ENCODE measurements at places on chromosomes 1 and 21.
A peak's percentile ranks its signal among the peaks of the same experiment; 100 is the strongest.

DNA sequence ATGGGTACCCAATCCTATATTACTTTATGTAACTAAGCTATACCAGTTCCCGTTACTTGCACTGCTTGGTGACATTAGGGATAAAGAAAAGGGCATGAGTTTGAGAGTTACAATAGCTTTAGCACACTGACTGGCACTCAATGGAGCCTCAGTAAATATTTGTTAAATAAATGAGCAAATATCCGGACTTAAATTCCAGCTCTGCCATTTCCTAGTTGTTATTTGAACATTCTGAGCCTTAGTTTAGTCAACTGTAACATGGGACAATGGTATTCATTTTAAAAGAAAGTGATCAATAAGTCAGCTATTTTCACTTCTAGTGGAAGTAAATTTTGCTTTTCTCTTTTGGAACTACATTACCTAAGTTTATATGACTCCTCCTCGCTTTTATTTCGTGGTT is 198.7 kb downstream of the ZC3H11B start:
- DNase-seq = no peak

DNA sequence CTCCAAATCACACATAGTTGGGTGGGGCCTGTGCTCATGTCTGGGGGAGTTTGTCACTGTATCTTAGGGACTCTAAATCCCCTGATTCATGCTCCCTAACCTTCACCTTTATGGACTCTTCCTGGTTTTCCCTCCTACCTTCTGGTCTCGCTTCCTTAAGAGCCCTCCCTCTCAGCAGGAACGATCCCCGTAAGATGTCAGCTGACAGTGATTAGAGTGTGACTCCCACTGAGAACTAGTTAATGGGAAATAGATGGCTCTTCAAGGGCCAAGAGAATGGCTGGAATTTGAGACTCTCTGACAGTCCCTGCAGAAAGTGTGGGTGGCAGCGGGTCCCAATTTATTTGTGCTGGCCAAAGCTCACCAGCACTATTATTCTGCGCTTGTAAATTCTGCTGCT is 22.0 kb downstream of the LYPD8 start:
- DNase-seq = no peak

DNA sequence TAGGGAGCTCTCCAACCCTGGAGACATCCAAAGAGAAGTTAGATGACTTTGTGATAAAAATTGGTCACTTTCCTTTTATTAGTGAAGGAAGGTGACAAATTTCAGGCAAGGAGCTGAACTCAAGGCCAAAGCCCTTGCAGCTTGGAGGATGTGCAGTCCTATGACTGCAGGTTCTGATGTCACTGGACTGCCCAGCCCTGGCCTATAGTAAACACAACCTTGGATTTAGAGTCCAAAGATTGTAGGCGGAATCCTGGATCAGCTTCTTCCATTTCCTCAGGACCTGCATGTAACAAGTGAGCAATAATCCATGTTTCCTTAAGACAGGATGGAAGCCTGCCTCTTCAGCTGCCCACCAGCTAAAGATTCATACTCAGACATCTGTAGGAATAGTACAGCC is 169.3 kb upstream of the ZC3H12A start:
- no peak for DNase-seq

- no peak for DNase-seq
Observed at GRCh38 chr1:78547081-78547480, 56.3 kb downstream of the PTGFR start.

GRCh38 chr1:93399781-93400180 is 48.1 kb upstream of the FNBP1L start:
- no peak for DNase-seq

DNA sequence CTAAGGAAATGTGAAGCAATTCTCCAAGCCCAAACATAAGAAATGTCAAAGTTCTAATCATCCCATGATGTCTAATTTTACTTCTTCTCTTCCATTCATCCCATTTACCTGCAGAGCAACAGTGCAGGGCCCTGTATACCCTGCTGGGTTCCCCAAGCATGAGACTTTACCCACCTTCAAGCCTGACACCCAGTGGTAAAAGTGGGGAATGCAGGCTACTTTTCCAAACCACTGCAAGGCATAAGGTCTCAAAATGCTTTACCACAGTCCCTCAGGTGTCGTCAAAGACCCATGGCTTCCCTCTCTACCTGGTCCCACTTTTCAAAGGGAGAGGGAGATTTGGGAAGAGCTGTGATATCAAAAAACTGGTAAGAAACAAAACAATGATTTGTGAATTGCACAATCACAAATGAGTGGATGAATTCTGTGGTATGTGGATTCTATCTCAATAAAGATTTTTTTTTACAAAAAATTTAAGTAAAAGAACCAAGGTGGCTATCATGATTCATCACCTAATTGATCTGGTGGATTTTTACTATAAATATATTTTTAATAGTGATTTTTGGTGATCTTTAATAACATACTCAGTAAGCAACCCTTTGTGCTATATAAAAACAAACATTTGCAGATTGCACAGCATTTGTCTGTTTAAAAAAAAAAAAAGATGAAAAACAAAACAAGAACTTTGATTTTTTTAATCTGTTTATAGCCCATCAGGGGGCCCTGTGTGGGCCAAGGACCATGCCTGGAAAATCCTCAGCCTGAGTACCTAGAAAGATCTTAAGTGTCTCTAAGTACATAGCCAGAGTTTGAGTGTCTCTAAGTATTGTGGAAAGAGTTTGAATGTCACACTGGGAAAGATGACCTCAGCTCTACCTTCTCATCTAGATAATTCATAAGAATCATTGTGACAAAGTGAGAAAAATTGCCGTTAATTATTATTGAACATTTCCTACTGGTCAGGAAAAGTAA is 73.1 kb upstream of the GJB5 start:
- DNase-seq = peak; percentile 13

DNA sequence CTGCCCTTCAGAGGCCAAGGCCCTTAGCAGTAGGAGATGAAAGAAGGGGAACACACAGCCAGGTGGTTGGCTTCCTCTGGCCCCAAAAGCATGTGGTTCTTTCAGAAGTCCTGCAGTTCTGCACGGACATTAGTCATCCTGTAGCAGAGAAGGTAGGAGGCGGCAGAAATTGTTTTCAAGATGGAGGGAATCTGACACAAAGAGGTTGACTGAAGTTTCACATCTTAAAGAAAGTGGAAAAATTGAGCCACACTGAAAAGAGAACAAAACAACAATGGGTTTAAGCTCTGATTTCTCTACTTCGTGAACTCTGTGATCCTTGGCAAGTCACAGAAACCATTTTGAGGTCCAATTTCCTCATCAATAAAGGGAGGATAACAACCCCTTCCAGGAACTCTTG is 125.3 kb upstream of the DNAH14 start:
- DNase-seq = no peak

DNA sequence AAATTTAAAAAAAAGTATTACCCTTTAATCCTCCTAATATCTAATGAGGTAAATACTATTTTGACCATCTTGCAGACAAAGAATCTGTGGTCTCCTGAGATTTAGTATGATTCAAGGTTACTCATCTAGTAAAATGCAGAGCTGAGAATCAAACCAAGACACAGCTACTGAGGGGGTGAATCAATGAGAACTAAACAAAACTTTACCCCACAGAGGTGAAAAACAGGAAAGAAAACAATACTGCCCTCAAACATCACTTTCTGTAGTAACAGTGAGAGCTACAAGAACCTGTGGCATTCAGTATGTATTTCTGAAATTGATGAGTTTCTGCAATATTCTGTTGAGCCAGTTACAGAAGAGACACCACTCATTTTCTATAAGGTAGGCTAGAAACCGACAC is 85.1 kb downstream of the JAK1 start:
- no peak for DNase-seq

- no peak for DNase-seq
Observed at GRCh38 chr21:25485914-25486313, 121.4 kb downstream of the MRPL39 start.

DNA sequence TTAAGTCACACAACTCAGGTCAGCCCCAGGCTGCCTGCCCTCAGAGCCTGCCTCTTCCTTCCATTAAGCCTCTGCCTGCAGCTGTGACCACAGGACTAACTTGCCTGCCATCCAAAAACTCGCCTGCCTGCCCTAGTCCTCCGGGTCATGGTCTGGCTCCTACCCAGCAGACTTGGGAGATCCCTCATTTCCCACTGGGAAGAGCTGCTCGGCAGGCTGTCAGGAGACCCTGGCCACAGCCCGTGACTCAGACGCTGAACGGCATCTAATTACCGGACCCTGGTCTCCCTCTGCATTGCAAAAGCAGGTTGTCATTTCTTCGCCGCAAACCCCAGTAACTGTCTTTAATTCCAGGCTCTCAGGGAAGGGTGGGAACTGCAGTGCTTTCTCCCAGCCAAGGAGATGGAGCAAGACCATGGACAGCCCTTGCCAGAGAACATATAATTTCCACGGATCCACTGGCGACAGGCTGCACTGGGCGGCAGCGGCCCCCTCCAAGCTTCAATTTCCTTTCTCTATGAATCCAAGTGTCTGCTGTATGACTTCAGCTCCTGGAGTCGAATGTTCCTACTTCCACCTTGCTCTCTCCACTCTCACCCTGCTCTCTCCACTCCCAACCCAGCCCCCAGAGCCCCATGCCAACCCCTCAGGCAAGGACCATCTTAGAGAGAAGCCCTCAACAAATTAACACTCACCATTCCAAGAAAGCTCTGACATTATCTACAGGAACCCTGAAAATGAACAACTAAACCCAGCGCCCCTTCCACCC is 20.4 kb downstream of the OLFML2B start:
- DNase-seq = no peak

DNA sequence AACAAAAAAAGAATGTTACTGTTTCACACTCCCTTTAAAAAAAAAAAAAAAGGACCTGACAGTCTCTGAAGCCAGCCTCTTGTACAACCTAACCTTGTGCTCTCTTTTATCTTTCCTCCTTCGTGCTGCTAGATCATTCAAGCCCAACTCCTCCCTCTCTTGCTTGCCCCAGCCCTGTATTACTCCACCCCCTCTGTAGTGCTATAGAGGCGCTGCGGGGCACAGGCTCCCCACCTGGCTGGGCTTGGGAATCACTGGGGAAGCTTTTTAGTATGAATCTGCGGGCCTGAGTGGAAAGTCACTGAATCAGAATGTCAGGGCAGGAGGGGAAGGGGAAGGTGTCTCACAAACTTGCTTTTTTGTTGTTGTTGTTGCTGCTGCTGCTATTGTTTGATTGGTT is 383.7 kb upstream of the CAMK1G start:
- no peak for DNase-seq

DNA sequence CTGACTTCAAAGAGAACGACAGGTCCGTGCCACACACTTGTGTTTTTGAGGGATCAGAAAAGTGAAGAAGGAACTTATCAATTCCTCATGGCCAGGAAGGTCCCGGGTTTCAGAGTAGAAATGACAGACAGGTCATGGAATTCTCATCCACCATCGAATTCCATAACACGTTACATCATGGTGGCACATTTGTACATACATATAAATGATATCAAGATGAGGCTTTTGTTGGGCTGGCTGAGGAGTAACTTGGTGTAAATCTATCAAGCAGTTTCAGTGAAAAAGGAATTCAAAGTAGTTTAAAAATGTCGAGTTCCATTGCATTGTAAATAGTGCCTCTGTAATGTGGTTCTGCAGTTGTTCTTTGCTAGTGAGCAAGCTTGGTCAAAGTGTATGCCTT is 22.9 kb upstream of the GNPAT start:
- DNase-seq = no peak

DNA sequence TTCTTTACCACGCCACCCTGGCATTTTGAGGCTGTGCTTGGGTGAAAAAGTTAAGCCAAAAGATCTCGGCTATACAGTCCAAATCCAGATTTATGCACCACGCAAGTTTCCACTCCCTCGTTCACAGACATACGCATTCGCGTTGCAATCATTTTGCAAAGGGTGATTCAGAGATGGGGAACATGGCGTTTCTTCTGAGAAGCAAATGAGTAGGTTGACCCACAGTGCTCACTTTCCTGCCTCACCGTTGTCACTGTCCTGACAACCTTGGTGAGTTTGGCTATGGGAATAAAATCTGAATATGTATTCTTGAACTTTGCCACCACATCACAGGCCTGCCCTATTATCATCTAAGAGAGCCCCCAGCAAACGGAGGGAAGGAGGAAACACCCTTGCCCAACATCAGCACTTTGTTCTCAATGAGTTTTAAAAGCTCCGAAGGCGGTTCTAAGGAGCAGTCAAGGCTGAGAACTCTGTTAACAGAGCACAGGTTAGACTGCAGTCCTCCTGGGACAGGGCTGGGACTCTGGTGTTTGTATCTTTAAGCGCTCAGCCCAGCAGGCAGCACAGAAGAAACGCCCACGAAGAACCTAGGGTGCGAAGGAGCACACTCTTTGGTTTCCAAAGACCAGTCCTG is 86.4 kb downstream of the RUNX1 start:
- no peak for DNase-seq

DNA sequence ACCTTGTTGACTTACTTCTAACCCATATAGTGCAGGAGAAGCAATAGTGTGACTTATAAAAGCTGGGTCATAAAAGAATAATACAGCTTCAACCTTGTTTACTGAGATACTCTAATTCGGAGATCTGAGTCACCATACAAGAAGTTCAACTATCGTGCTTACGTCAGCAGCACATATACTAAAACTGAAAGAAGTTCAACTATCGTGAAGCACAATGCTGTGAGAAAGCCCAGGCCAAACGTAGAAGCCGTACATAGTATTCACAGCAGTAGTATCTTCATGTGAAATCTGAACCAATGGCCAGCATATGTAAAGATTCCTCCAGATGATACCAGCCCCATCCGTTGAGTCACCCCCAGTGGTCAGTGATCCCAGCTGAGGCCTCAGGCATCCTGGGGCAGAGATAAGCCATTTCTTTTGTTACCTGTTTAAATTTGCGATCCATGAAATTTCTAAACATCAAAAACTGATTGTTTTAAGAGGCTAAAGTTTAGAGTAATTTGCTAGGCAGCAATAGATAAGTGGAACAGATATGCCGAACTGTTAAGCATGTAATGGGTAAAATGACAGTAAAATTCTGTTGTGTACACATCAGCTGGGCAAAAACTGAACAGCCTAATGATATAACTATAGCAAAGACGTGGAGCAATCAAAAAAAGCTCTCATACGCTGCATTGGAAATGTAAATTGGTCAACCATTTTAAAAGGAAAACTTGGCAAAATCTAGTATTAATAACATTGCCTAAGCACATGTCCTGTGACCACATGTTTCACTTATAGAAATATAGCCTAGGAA is 53.9 kb upstream of the SAMD13 start:
- no peak for DNase-seq

DNA sequence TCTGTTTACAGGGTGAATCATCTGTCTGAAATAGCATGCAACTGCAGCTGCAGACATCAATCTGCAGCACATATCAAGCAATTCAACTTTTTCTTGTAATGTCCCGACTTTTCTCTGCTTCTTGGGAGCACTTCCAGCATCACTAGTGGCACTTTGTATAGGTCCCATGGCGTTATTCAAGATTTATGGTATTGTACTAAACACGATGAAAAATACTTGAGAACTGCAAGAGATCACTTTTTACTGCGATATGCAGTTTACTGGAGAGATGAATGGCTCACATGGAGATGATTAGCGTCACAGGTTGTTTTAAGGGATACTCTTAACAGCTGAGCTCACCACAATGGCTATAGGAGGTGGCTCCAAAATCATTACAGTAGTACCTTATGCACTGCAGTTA is 7.2 kb upstream of the SCMH1 start:
- no peak for DNase-seq

GRCh38 chr1:118992868-118993699 is 4.9 kb upstream of the TBX15 start:
- DNase-seq = no peak

- no peak for DNase-seq
Observed at GRCh38 chr1:207850621-207851407, 60.1 kb downstream of the CD34 start.

GRCh38 chr1:42747125-42747524 is 7.1 kb upstream of the CLDN19 start:
- no peak for DNase-seq

All from anterior cingulate cortex (tissue), 58 donors.